Temporal lobe (tissue), 4 donors: ENCODE measurements at places on chromosomes 5 and 9. TPM values are rescaled to one million over a fixed set of nuclear protein-coding genes. Genes with fewer than 3 reads are reported as not detected.

Gene LRRC70
- 3.2 TPM for total RNA-seq

Gene SLC12A2
- total RNA-seq: 56.5 TPM

Gene EGFLAM
- 4.2 TPM for total RNA-seq

Gene RBM27
- total RNA-seq: 27.3 TPM

Gene GMCL2
- total RNA-seq: not detected

Gene TXNDC8
- not detected for total RNA-seq

Gene SPACA9
- total RNA-seq: 2.5 TPM

Gene PHF24
- 25.6 TPM for total RNA-seq

Gene ZFP2
- total RNA-seq: 10.1 TPM

Gene SLC34A3
- not detected for total RNA-seq

Gene MARCOL
- not detected for total RNA-seq

Gene CD14
- total RNA-seq: 4.4 TPM

Gene TUSC1
- total RNA-seq: 10.1 TPM

Gene SPAG8
- total RNA-seq: 2.0 TPM

Gene PDE6A
- total RNA-seq: not detected

Gene F2RL1
- total RNA-seq: 2.2 TPM

Gene SH3RF2
- total RNA-seq: 0.25 TPM

Gene DAB2IP
- total RNA-seq: 16.5 TPM

Gene PAM
- 66.6 TPM for total RNA-seq

Gene DNM1
- 108 TPM for total RNA-seq

Gene STC2
- total RNA-seq: 0.25 TPM
